ENCODE measurements at places on chromosomes 3 and 15.

DNA sequence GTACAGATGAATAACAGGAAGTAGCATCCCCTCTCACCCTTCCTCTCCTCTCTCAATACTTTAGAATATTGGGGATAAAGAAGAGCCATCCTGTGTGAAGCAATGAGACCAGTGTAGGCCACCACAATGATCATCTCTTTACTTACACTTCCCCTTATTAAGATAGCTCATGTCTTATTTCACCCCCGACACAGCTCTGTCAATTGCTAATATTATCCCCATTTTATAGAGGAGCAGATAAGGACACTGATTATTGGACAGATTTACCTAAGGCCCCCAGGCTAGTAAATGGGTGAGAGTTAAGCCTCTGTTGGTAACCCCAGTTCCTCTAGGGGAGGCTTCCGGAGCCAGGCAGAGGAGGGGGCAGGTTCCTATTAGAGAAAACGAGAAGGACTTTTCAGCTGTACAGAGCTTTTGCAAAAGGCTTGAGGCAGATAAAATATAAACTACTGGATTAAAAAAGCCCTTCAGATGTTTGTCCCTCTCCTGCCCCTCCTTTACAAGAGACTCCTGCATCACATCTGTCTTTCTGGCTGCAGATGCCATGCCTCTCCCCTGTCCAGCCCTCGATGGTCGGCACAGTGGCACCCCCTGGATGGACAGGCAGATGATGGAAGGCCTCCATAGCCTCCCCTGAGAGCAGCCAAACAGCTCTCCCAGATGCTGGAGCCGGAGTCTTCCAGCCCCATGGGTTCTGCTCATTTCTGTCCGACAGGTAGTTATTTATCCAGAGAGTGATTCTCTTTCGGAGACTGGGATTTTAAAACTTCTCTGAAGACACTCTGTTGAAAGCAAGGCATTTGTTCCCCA, 49.4 kb upstream of the LCTL start:
- no peak for DNase-seq

DNA sequence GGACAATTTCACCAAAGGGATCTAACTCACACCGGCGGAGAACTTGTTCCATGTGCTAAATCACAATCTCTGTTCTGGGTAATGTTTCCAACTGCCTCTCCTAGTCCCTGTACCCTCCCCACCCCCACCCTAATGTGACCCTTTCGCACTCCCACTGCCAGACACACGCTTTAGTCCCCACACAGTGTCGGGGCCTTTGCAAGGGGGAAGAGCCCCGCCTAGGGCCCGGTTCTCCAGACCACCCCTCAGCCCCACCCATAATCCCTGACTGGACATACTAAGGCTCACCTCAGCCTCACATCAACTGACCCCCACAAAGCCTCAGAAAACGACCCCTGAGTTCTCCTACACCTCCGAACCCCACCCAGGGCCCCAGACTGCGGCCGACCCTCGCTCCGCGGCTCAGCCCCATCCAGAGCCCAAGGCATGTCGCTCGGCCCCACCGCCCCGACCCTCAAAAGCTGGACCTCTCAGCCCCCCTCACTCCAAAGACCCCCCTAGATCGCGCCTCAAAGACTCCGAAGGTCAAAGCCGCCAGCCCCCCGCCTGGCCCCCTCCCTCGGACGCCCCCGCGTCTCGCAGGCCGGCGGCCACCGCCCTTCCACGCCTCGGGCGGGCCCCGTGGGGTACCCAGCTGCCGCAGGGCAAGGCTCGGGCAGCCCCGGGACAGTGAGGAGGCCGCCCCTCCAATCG, 72.0 kb upstream of the MAP4 start:
- DNase-seq, result peak; percentile 69

- DNase-seq, result no peak
Measured at GRCh38 chr3:12944413-12944812, 103.0 kb upstream of the RPL32 start.

- no peak for DNase-seq
Measured at GRCh38 chr3:123084192-123084591, 17.4 kb downstream of the PDIA5 start.

DNA sequence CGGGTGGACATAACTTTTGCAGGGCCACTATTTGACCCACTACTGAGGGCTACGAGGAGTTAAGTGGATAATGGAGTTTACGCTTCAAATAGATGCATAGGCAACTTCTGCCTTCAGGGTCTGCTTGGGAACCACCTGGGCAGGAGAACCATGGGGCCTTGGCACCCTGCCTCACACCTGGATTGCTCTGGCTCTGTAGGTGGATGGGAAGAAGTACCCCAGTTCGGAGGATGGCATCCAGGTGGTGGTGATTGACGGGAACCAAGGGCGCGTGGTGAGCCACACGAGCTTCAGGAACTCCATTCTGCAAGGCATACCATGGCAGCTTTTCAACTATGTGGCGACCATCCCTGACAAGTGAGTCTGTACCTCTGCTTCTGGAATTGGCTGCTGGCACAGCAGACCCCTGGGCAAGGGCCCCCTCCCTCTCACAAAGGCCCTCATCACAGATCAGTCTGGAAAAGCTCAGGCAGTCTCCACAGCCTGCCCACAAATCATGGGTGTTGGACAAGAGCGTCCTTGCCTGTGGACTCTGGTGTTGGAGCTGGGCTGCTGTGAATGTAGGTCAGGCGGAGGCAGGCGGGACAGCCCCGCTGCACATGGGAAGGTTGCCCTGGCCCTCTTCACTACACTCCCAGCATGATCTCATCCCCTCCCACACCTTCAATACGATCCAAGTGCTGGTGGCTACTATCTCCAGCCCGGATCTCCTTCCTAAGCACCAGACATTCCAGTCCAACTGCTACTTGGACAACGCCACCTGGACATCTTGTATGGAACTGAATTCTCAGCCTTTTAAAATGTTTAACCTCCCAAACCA, 46.7 kb downstream of the MESD start:
- DNase-seq, result peak; percentile 48

DNA sequence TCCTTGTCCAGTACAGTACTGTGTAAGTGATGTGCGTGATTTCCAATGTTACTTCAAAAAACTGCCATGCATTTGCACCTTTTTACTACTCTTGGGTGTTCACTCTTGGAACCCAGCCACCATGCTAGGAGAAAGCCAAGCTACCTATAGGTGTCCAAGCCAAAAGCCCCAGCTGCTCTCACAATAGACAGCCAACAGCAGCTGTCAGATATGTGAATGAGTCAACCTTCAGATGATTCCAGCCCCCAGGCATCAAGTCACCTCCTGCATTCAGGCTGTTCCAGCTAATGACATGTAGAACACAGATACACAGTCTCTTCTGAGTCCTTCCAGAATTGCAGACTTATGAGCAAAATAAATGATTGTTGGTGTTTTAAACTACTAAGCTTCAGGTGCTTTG, 417.7 kb upstream of the TGFBR2 start:
- peak; percentile 43 for DNase-seq

GRCh38 chr3:130539005-130539404, 22.0 kb downstream of the COL6A6 start:
- no peak for DNase-seq

- no peak for DNase-seq
Measured at GRCh38 chr15:73866481-73866880, 6.9 kb upstream of the TBC1D21 start.

- peak; percentile 75 for DNase-seq
Measured at GRCh38 chr15:56244038-56244810, 545 bp upstream of the RFX7 start.

DNA sequence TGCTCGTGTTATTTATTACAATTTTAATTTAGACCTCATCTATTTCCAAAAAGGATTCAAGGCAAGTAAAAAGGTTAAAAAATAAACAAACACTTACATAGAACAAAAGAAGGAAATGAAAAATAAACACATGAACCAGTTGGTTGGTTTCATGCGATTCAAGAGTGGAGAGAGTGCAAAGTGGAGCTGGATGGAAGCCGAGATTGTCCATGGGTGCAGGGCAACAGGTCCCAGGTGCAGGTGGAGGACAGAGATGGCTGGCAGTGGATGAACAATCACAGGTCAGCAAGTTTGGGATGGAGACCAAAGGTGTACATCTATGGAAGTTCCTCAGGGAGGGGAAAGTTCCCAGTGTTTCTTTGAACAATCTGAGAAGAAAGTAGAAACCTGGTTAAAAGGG, 11.6 kb upstream of the SEMA5B start:
- no peak for DNase-seq

- DNase-seq, result no peak
Measured at GRCh38 chr15:41937568-41937923, 34.8 kb downstream of the EHD4 start.

- no peak for DNase-seq
Measured at GRCh38 chr3:36227980-36228379, 152.3 kb upstream of the STAC start.

DNA sequence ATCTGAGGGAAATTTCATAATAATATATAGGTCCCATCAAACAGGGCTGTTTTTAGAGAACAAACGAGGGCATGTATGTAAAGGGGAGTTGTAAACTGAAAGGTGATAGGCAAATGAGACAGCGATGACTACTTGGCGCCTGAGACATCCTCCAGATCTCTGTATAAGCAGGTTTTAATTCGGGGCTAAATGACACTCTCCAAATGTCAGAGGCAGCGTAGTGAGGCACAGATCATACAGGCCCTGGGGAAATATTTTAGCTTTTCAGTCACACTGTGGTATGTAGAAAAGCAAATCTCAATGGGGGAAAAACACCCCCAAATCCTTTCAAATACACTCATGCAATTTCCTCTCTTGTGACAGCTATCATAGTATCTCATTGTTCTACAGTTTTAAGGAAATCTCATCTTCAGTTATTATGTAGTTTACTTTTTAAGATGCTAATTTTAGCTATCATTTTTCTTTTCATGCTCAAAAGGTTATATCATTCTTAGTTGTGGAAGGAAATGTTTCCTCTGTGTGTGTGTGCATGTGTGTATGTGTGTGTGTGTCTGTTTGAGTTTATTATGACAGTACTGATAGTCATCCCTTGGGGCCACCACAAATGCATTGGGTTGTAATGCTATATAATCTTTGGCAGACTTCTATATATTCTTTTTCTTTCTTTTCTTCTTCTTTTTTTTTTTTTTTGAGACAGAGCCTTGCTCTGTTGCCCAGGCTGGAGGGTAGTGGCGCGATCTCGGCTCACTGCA, 1.1 kb downstream of the TPRG1 start:
- DNase-seq, result no peak

DNA sequence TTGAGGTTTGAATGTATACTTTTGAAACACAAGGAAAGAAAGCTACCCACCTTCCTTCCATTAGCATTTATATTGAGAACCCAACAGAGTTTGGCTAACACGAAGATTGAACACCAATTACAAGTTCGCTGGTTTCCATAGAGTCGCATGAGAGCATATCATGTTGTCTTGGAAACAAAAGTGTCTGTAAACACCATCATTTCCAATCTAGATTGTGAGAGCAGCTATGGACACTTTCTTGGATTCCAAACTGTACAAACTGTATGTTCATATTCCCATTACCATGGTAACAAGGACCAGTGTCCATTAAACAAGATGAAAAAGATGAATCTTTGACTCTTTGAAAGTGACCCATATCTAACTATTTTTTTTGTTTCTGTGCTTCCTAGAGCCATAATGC, 529.9 kb upstream of the ROBO1 start:
- DNase-seq, result no peak

- no peak for DNase-seq
Measured at GRCh38 chr3:37068031-37068430, 74.7 kb downstream of the MLH1 start.

DNA sequence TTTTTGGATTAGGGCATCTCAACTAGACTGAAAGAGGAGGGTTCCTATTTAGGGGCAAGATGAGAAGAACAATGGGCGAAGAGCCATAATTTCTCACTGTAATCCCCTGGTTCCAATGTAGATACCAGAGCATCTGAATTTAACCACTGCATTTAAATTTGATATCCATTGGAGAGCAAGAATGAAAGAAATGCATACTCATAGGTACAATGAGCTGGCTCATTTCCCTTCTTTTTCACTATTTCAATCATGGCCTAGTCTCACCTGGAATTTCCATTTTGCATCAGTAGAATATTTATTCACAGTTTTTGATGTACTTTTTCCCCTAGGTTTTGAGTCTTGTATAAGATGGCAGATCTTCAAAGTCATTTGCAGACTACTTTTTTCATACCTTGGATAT, 13.8 kb downstream of the EPHB1 start:
- DNase-seq, result no peak

DNA sequence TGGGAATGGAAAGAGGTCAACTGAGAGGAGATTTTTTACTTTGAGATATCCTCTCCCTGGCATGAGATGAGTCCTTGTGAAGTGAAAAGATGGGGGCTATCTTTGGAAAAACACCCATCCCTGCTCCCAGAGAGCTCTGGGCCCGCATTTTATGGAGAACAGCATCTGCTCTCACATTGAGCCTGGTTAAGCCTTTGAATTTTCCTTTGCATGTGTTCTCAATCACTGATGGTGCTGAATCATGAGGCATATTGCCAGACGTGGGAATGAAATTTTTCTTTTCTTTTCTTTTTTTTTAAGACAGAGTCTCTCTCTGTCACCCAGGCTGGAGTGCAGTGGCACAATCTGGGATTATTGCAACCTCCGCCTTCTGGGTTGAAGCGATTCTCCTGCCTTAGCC, 24.4 kb downstream of the TMEM45A start:
- DNase-seq, result no peak

GRCh38 chr3:138332472-138333073, 2.9 kb upstream of the NME9 start:
- no peak for DNase-seq

DNA sequence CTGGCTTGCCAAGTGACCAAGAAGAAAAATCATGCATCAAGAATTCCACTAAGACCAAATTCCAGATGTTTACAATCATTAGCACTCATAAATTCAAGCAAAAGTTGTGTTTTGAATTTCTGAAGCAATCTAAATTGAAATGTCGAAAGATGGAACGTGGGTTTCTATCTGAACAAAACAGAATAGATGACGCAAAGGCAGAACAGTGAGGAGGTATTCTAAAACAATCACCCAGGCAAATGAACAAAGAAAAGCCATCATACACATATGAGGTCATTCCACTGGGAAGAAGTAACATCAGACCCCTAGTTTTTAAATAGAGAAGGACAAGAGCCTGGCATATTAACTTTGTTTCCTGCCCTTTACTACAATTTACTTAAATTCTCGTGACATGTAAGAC, 58.0 kb downstream of the MCF2L2 start:
- no peak for DNase-seq

All from right forelimb (tissue), 1 donor.